ENCODE measurements at places on chromosomes 4 and X.

DNA sequence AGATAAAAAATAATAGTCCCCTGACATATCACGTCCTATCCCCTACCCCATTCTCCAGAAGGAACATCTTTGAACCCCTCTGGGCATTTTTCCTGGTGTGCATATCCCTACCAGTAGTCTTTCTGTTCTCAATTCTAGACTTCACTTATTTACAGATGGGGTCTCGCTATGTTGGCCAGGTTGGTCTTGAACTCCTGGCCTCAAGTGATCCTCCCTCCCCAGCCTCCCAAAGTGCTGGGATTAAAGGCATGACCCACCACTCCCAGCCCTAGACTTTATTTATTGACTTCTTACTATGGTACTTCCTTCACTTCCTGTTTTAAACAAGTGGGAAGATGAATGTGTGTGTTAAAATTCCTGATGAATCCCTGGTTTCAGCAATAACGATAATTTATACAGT lies 612 bp upstream of the RRAGB start:
- no peak for DNase-seq

DNA sequence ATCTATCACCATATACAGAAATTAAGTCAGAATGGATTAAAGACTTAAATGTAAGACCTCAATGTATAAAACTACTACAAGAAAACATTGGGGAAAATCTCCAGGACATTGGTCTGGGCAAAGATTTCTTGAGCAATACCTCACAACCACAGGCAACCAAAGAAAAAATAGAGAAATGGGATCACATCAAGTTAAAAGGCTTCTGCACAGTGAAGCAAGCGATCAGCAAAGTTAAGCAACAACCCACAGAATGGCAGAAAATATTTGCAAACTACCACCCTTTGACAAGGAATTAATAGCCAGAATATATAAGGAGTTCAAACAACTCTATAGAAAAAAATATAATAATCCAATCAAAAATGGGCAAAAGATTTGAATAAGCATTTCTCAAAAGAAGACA lies 236.9 kb upstream of the EMCN start:
- DNase-seq, result no peak

GRCh38 chr4:179872755-179873154 lies 2370.4 kb upstream of the TENM3 start:
- DNase-seq, result no peak

GRCh38 chr4:28238876-28239275 lies 1378.2 kb downstream of the STIM2 start:
- DNase-seq, result no peak

GRCh38 chrX:38220024-38220414 lies 652 bp downstream of the SRPX start:
- DNase-seq, result no peak

GRCh38 chrX:49276671-49277534 lies 7.3 kb downstream of the PPP1R3F start:
- no peak for DNase-seq

GRCh38 chr4:64251781-64252180 lies 157.5 kb downstream of the TECRL start:
- no peak for DNase-seq

DNA sequence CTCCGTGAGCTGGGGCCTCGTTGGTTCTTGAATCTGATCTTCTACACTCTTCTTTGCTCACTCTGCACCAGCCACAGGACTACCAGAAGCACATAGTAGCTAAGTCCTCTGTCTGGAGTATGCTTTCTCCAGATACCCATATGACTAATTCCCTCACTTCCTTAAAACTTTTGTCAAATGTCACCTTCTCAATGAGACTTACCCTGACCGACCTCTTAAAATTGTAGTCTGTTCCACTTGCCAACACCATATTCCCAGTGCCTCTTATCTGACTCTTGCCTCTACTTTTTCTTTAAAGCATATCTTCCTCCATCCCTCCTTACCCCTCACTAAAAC lies 10.0 kb downstream of the PARM1 start:
- no peak for DNase-seq

GRCh38 chr4:184814686-184815045 lies 11.1 kb downstream of the ACSL1 start:
- DNase-seq, result no peak

Data from stimulated activated CD8-positive, alpha-beta memory T cell treated with anti-CD3 and anti-CD28 coated beads, Interleukin-15, amount 100 ng/mL, for 4 hours (primary cell).